ENCODE measurements at places on chromosomes 12 and 14.

- H3K4me3 ChIP-seq: no peak overlapping the region
- H3K36me3 ChIP-seq: no peaks in the 10 kb centered on the region
- no peak for DNase-seq
- H3K27ac ChIP-seq: no peak overlapping the region
- H3K4me1 ChIP-seq: no peaks in the 10 kb centered on the region
Measured at GRCh38 chr12:62268956-62269355, 8.8 kb downstream of the USP15 start.

- DNase-seq: no peak
- H3K36me3 ChIP-seq: no peaks in the 10 kb centered on the region
- H3K4me1 ChIP-seq: peaks cover 9% of the 10 kb centered on the region
- no peak overlapping the region for H3K27ac ChIP-seq
Measured at GRCh38 chr12:97200181-97200580, 262.4 kb upstream of the RMST start.

DNA sequence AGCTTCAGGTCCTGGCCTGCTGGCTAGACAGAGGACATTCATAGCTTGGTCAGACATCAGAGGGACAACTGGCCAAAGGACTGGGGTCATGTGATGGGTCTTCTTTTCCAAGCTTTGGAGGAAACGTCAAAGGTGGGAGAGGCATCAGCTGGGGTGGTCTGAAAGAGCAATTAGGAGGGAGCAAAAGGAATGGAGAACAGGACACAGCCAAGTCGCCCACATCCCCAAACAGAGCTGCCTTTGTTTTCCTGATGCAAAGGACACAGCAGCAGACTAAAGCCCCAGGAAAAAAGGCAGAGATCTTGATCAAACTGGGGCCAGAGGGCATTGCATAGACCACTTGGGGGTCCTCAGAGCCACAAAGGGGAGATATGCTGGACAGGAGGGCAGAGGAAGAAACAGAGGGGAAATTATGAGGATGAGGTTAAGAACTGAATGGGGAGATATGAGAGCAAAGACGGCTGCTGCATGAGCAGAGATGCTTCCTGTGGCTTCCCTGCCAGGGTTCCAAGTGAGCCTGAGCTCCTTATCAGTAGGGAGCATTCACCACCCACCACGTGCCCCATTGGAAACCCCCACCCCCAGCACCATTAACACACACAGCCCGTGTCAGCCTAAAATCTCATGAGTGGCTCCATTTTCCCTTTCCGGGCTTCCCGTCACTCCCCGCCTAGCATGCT is 62.4 kb downstream of the ANO2 start:
- no peak overlapping the region for H3K27ac ChIP-seq
- H3K4me3 ChIP-seq: no peak overlapping the region
- H3K27me3 ChIP-seq: no peaks in the 10 kb centered on the region
- peaks cover 7% of the 10 kb centered on the region for H3K4me1 ChIP-seq

- no peak for DNase-seq
- no peak overlapping the region for H3K4me3 ChIP-seq
- no peaks in the 10 kb centered on the region for H3K4me1 ChIP-seq
- H3K36me3 ChIP-seq: no peaks in the 10 kb centered on the region
- no peaks in the 10 kb centered on the region for H3K27me3 ChIP-seq
- H3K27ac ChIP-seq: peak overlapping the region; percentile 71
Measured at GRCh38 chr12:121255433-121255832, 41.1 kb downstream of the CAMKK2 start.

DNA sequence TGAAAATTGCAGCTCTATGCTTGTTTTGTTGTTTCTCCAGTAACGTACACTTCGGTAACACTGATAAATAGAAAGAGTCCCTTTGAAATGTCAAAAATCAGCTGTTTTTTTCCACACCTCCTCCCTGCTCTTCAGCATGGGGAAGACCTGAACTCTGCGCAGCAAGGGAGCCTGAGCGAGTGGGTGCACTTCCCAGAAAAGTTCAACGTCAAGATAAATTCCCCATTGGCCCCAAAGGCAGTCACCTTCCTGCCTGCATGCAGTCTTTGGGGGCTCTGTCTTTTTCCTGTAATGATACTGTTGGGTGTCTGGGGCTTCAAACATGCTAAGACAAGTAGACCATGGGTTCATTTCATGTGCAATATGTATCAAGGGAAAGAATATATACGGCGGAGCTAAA is 8.8 kb upstream of the FOXG1 start:
- no peaks in the 10 kb centered on the region for H3K36me3 ChIP-seq
- DNase-seq: no peak
- H3K27me3 ChIP-seq: peaks cover 100% of the 10 kb centered on the region
- H3K4me1 ChIP-seq: peaks cover 15% of the 10 kb centered on the region
- H3K4me3 ChIP-seq: no peak overlapping the region

GRCh38 chr12:49019120-49019430 is 499 bp upstream of the PRKAG1 start:
- peak overlapping the region; percentile 80 for H3K4me3 ChIP-seq
- DNase-seq: no peak
- H3K4me1 ChIP-seq: peaks cover 3% of the 10 kb centered on the region
- H3K27ac ChIP-seq: peak overlapping the region; percentile 93
- H3K27me3 ChIP-seq: no peaks in the 10 kb centered on the region

DNA sequence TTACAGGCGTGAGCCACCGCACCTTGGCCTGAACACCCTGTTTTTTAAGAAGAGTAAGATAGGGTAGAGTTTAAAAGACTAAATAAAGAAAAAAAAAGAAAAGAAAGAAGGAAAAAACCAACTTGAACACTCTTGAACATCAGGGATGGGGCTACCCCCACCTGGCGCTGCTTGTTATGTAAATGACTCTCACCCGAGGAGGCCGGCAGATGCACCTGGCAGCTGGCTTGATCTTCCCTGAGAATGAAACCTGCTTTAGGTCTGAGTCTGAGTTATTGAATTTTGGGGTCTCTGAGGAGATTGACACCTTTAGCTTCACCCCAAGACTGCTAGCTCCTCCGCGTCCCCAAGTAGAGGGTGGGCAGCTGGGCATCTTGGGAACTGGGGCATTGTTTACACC is 15.5 kb upstream of the MEG3 start:
- H3K36me3 ChIP-seq: no peaks in the 10 kb centered on the region
- DNase-seq: no peak
- no peak overlapping the region for H3K27ac ChIP-seq
- peaks cover under 1% of the 10 kb centered on the region for H3K4me1 ChIP-seq

DNA sequence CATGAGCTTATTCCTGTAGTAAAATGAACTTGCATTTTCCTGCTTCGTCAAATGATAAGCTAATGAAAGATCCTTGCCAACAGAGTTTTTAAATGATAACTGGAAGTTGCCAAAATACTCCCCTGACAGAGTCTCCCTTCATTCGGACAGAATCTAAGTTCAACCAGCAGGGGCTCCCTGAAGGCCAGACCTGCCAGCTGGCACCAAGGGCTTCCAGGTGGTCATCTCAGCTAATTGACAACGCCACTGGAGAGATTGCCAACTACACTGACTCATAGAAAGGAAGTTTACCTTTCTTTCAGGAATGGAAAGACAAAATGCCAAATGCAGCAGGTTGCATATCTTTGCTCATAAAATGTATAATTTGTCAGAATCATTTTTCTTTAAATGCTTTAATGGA is 462.8 kb downstream of the GXYLT1 start:
- H3K36me3 ChIP-seq: no peaks in the 10 kb centered on the region
- DNase-seq: no peak
- H3K27me3 ChIP-seq: no peaks in the 10 kb centered on the region

DNA sequence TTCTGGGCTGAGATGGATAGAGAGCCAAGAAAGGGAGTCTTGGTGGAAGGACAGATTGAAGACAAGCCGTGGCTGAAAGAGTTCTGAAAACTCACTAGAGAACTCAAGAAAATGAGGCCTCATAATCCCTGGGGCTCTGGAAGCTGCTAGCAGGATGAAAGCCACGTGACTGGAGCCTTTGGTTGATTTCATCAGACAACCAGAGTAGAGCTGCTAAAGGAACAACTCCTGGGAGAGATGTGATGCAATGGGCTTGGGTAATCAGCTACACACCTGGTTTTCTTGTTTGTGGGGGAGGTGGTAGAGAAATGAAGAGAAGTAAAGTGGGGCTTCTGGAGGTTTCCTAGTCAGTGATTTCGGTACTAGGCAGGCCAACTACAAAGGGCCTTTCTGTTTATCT is 13.4 kb downstream of the CSRNP2 start:
- H3K36me3 ChIP-seq: peaks cover 7% of the 10 kb centered on the region
- H3K27me3 ChIP-seq: no peaks in the 10 kb centered on the region
- H3K4me3 ChIP-seq: no peak overlapping the region
- no peak overlapping the region for H3K27ac ChIP-seq

GRCh38 chr14:56799343-56799645 is 11.0 kb downstream of the OTX2 start:
- peaks cover 42% of the 10 kb centered on the region for H3K36me3 ChIP-seq
- no peak for DNase-seq
- H3K27me3 ChIP-seq: peaks cover 44% of the 10 kb centered on the region
- peak overlapping the region; percentile 33 for H3K27ac ChIP-seq

GRCh38 chr12:69872804-69873203 is 47.8 kb downstream of the MYRFL start:
- H3K27me3 ChIP-seq: no peaks in the 10 kb centered on the region
- no peaks in the 10 kb centered on the region for H3K36me3 ChIP-seq
- no peak overlapping the region for H3K27ac ChIP-seq
- peaks cover 13% of the 10 kb centered on the region for H3K4me1 ChIP-seq
- DNase-seq: no peak

DNA sequence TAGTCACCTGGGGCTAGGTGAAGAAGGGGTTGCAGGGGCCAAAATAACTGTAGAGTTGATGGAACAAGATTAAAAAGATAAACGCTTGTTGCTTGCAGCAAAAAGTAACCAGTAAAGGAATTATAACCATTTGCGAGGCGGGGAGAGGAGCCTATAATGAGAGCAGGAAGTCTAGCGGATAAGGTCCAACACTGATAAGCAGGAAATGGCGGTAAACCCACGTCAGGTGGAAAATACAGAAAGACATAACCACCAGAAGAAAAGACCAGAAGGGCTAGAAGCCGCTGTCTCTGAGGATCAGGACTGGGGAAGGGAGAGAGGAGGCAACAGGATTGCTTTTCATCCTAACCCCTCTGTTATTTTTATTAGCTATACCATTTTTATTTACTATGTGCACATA is 303.3 kb downstream of the DPF3 start:
- H3K36me3 ChIP-seq: no peaks in the 10 kb centered on the region
- no peak overlapping the region for H3K27ac ChIP-seq
- H3K4me1 ChIP-seq: no peaks in the 10 kb centered on the region
- H3K27me3 ChIP-seq: no peaks in the 10 kb centered on the region

DNA sequence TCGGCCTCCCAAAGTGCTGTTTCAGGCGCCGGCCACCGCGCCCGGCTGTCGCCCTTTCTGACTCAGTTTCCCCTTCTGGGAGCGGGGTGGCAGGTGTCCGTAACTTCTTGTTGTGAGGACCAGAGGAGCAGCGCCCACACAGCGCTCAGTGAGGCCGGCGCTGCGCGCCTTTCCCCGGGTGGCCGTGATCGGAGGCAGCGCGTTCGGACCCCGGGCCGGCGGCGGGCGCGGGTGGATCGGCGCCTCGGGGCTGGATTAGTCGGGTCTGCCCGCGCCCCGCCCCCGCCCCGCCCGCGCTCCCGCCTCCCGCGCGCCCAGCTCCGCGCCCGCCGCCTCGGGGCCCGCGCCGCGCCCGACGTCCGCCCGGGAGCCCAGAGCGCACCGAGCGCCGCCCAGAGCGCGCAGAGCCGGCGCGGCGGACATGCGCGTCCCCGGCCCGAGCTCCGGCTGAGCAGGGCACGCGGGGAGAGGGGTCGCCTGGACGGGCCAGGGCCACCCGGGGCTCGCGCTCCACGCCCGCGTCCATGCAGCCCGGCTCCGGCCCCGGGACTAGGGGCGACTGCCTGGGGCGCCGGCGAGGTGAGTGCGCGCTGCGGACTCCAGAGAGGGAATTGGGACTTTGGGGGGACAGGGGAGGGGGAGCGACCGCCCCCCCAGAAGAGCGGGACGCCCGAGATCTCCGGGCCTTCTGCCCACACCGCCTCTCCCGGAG is 50.6 kb downstream of the LRCOL1 start:
- no peak overlapping the region for H3K27ac ChIP-seq
- peaks cover 9% of the 10 kb centered on the region for H3K4me1 ChIP-seq
- DNase-seq: peak; percentile 88
- H3K4me3 ChIP-seq: peak overlapping the region; percentile 94
- peaks cover 45% of the 10 kb centered on the region for H3K27me3 ChIP-seq
- H3K36me3 ChIP-seq: no peaks in the 10 kb centered on the region

- no peak overlapping the region for H3K4me3 ChIP-seq
- H3K27ac ChIP-seq: no peak overlapping the region
- no peaks in the 10 kb centered on the region for H3K36me3 ChIP-seq
- DNase-seq: no peak
Measured at GRCh38 chr12:103114296-103115055, 157.0 kb downstream of the ASCL1 start.

GRCh38 chr14:95305145-95305544 is 14.6 kb downstream of the CLMN start:
- H3K27me3 ChIP-seq: no peaks in the 10 kb centered on the region
- no peaks in the 10 kb centered on the region for H3K36me3 ChIP-seq
- H3K4me3 ChIP-seq: no peak overlapping the region
- no peak for DNase-seq
- no peak overlapping the region for H3K27ac ChIP-seq
